Fibroblast of mammary gland (primary cell): ENCODE measurements at places on chromosomes 4 and X.

DNA sequence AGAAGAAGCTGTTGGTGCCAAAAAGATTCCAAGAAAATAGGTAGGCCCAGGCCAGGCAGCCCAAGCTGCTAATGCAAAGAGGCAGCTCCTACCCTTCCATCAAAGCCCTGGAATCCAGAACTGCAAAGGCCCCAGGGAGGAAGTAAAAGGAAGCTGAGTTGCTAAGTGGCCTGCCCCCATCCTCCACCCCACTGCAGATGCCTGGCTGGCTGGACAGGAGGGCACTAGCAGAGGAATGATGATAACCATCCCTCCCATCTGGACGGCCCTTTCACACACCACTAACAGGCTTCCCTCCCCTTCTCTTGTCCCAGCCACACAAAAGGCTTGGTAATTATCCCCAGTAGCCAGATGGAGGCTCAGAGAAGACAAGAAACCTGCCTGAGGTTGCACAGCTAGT lies 32.4 kb upstream of the PJA1 start:
- DNase-seq = no peak

- DNase-seq = no peak
Observed at GRCh38 chr4:155510771-155511170, 134.0 kb upstream of the MAP9 start.

GRCh38 chrX:152537373-152537772 lies 86.3 kb upstream of the GABRA3 start:
- no peak for DNase-seq

GRCh38 chr4:55184600-55185523 lies 59.5 kb upstream of the KDR start:
- peak; percentile 89 for DNase-seq

DNA sequence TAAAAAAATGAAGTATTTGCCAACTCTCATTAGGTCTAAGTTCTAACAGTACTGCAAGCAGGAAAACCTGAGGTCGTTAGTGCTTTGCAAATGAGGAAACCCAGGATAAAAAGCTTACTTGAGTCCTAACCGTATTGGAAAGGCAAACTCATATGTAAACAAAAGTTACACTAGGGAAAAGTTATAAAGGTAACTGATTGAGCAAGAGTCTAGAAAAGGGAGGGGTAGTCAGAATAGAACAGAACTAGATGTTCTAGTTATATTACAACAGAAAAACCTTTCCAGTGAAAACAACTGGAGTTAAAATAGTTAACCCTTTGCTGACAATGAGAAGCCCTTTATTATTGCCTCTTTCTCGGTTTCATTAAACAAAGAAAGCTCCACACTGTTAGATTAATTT lies 66.4 kb upstream of the MAOA start:
- DNase-seq = peak; percentile 84

GRCh38 chr4:37827030-37827685 lies 672 bp downstream of the PGM2 start:
- peak; percentile 76 for DNase-seq

DNA sequence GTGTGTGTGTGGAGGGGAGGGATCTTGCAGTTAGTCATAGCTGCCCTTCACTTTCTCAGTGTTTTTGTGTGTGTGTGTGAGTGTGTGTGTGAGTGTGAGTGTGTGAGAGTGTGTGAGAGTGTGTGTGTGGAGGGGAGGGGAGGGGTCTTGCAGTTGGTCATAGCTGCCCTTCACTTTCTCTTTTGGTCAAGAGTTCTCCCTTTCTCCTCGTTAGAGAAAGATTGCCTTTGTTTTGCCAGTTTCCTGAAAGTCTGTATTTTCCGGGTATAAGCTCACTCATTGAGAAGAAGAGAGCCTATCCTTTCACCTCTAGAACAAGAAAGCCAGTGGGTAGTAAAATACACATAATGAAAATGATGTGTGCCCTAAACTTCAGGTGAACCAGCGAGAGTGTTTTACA lies 75.2 kb upstream of the ENPP6 start:
- DNase-seq = no peak

DNA sequence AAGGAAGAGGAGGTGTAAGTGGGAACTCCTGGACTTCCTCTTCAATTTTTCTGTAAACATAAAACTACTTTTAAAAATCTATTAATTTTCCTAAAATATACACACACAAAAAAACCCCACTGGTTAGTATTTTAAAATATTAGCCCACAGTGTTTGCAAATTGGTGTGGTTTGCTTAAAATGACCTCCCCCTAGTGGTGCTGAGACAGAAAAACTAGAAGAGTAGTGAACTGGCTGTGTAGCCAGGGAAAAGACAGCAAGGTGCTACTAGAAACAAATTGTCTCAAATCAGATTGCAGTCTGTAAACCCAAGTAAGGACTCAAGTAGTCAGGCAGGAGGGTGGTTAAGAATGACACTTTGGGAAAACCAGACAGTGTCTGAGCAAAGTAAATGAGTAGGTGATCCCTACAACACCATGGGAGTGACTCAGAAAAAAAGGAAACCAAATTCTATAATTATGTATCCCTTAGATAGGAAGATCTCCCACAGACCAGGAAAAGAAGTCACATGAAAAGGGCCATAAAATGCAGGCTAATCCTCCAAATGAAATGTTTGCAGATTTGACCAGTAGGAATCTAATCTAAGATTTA lies 26.0 kb downstream of the AMTN start:
- DNase-seq = peak; percentile 10

DNA sequence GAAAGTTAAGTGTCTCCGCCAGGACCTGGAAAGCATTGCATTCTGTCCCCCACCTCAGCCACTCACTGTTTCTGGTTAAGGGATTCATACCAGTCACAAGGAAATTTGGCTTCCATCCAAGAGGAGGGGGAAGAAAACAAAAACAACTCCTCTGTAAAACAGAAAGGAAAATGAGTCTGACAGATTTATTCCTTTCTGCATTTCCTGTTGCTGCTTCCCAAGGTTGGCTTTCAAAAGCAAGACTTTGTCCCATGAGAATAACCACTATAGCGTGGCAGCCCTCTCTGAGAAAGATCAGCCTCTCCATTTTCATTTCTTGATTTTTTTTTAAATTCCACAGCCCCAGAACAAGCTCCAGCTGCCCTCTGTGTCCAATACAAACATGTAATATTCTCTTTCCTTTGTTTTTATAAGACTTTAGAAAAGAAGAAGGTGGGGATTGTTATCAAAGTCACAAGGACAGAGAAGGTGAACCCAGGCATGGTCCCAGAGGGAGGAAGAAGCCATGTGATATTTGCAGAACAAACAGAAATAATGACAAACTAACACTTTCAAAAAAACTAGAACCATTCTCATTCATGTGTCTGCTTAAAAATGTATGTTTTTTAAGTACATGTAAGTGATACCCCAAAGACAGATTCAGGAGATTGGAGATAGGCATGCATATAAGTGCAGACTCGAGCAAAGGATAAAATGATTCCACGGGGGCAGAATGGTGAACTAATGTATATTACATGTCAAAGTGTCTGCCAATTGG lies 90.7 kb upstream of the DCLK2 start:
- DNase-seq = peak; percentile 48

DNA sequence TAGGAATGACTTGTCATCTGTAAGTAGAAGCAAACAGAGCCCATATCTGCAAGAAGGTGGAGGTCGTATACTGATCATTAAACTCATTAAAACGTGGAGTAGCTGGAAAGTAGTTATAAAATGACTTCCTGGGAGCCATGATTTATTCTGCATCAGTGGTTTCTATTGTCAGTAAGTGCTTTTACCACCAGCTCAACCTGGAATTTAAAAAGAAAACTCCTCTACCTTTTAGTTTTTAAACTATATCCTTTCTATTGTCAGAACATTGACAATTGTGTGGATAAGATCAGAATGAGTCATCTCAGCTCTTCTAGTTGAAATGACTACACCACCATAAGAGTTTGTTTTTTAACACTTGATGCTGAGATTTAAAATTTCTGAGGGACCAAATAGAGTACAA lies 651.2 kb upstream of the GALNT7 start:
- no peak for DNase-seq

DNA sequence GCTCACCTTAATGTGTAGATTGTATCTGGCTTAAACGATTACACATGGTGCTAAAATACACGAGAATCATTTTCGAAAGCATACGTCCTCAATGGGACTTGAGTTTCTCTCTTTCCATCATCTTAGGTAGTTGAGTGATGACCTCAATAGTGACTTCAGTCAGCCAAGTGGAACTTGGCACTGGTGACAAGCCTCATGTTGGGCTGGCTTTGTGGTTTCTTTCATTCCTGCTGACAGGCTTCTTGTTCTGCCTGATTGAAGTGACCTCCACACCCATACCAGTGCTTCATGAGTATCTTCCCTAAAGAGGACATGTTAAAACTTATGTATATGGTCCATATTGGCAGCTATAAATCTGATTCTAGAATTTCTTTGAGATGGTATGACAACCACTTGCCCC lies 159.1 kb upstream of the WDR1 start:
- DNase-seq = no peak

DNA sequence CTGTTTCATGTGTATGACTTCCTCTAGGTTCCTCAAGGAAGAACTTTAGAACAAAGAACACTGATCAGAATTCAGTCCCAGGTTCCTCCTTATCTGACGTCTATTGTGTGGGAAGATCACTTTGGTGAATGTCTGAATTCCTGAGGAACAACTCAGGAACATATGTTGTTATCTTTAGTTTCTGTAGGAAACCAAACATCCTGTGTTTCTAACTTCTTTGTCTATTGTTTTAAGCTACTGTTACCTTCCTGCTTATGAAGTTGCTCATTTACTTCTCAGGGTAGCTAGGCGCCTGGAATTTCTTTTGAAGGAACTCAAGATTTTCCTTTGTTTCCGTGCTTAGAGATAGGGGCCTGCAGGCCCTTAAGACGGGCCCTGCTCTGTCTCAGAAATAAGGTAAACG lies 46.2 kb downstream of the MAGEB5 start:
- peak; percentile 1 for DNase-seq

GRCh38 chrX:40166582-40166981 lies 68.8 kb upstream of the BCOR start:
- DNase-seq = peak; percentile 79

DNA sequence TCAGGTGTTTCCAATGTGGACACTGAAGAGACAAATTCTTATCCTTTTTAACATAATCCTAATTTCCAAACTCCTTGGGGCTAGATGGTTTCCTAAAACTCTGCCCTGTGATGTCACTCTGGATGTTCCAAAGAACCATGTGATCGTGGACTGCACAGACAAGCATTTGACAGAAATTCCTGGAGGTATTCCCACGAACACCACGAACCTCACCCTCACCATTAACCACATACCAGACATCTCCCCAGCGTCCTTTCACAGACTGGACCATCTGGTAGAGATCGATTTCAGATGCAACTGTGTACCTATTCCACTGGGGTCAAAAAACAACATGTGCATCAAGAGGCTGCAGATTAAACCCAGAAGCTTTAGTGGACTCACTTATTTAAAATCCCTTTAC lies 18.6 kb downstream of the TLR7 start:
- DNase-seq = no peak

- DNase-seq = peak; percentile 18
Observed at GRCh38 chr4:41575207-41575606, 37.2 kb downstream of the LIMCH1 start.

DNA sequence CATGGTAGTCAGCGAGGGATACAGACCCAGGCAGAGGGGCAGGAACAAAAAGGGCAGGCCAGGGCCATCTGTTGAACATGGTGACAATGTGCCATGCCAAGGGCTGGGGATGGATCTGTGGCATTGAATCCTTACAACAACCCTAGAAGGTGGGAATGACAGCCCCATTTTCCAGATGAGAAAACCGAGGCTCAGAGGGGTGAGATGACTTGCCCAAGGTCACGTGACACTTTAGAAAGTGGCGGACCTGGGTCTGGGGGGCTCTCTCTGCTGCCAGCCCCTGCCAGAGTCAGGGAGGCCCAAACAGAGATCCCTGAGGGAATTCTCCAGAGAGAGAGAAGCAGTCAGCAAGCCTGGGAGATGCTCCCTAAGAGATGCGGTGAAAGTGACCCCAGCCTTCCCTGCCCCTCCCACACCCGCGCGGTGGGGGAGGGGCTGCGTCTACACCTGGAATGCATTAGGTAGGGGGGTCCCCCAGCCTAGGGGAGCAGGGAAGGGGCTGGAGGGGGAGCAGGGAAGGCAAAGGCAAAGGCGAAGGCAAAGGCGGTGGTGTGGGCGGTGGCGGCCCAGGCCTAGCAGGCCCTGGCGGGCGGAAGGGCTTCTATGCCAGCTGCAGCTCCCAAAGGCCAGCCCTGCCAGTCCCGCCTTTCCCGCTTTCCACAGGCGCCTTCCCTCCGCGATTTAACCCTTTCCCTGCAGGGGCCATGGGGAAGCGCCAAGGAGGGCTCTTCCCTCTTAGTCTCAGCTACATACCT lies 13.0 kb downstream of the FGD1 start:
- no peak for DNase-seq

GRCh38 chr4:33998291-33998690 lies 2246.0 kb downstream of the ARAP2 start:
- peak; percentile 4 for DNase-seq

DNA sequence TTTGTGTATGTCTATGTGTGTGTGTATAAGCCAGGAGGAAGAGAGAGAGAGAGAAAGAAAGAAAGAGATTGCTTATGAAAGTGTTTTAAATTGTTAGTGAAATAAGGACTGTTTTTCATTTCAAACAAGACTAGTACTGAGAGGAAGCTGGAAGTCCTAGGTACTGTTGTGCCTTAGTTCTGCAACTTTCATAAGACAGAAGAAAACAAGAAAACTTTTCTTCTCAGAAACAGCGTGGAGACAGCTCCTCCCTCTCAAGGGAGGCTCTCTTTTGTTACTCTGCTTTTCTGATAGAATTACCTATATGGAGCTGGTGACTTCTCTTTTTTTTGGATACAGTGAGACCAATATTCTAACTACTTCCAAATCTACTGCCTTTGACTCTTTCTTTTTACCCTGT lies 62.5 kb downstream of the BANK1 start:
- DNase-seq = no peak

GRCh38 chrX:47235691-47236103 lies 2.9 kb downstream of the USP11 start:
- peak; percentile 57 for DNase-seq

- no peak for DNase-seq
Observed at GRCh38 chr4:159425737-159426305, 322.9 kb downstream of the RAPGEF2 start.

- DNase-seq = no peak
Observed at GRCh38 chrX:129659861-129660260, 5.1 kb upstream of the APLN start.

DNA sequence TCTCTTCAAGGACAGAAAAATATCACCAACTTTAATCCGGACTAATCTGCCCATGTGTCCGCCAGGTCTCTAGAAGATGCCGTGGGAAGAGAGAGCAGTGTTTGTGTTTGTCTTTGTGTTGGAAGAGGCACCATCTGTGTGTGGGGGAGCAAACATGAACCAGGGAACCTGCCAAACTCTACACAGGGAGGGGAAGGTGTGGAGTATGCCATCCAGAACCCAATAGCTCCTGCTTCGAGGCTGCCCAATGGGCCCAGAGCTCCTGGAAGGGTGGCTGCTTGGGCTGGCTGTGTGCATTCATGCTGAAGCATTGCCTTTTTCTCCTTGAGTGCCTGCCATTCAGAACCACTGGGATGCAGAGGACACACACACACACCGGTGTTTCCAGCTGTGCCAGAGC lies 536.2 kb downstream of the MID1IP1 start:
- no peak for DNase-seq

DNA sequence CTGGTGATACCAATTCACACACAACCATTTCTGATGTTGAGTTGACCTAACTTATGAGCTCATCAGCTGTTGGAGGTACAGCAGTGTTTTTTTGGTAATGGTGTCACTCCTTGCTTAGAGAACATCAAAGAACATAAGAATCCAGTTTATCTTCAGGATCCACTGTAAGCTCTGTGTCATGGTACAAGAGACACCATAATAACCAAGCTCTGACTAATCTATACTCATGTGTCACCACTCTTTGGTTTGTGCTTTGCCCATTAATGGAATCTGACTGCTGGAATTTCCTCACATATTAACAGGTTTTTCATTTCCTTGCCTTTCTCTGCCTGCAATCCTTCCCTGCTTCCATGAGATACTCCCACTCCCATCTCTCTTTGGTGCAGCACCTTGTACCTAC lies 735.1 kb upstream of the LCORL start:
- no peak for DNase-seq
